AG08396 (cell line): ENCODE measurements at places on chromosomes 2 and 18.

DNA sequence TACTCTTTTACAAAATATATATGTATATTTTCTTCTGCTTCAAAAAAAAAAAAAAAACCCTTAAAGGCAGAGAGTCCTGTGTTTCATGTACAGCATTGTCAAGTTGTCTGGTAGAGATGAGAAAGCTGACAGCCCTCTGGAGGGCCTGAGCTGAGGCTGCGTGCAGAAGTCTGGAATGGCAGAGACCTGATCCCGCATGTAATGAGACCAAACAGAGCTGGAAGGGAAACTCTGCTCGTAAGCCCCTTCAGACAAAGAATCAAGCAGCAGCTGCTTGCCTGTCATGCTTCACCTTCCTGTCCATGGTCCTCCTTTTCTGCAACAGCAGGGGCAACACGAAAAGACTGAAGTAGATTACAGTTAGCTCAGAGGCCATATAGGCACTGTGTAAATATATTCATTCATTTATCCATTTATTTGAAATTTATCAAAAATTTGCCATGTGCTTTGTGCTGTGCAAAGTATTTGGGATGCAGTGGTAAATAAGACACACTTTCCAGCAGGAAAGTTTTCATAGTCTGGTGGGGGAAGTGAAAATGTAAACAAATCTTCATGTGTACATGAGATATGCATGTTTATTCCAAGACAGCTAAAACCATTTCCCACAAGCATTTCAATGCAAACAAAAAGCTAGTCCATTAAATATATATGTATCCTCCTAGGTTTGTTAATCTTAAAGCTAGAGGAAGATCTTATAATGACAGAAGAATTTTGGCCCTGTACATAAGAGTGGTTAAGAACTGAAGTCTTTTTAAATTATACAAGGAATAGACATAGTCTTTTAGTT lies 912.7 kb downstream of the CPS1 start:
- DNase-seq: no peak

DNA sequence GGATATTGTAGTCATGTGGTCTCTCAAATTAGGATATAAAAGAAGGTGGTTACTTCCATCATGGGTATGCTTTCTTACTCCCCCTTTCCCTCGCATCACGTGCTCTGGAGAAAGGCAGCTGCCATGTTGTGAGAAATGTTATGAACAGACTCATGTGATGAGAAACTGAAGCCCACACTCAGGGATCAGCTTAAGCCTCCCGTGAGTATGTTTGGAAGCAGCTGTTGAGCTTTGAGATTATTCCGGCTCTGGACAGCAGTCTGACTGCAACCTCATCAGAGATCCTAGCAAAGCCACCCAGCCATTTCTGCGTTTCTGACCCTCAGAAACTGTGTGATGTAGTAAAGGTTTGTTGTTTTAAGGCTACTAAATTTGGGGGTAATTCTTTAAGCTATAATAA lies 700.1 kb downstream of the ADCYAP1 start:
- DNase-seq: no peak

- peak; percentile 41 for DNase-seq
Observed at GRCh38 chr18:77132369-77133050, at the start of gene MBP. MBP (minus strand) TSS chr18:77132783; CDS start chr18:77105261, 27,522 bp downstream.

DNA sequence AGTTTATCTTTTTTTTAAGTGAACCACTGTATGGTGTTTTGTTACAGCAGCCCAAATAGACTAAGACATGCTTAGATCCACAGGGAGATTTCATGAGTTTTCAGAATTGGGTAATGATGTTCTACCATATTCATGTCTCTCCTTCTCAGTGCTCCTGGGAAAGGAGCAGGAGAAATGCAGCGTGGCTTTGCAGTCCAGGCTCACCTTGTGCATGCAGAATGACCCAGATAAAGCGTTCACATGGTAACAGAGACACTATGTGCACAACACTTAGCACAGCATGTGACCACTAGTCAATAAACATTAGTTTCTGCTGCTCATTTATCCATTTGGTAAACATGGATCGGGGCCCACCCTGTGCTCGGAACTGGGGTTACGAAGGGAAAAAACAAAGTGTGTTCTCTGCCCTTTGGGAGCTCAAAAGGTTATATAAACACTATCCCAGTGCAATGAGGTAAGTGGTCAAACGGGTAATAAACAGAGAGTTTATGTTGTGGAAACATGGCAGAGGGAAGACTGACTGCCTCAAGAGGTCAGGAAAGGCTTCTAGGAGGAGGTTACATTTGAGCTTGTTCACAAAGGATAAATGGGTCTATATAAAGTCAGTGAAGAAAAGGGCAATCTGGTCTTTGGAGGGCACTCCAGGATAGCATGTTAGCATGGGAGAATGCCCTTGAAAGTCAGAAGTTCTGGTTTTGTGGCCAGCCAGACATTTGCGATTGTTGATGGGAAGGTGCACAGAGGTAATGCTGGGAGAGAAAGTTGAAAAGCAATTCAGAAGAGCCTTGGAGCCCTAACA lies 299.2 kb downstream of the TDRD15 start:
- DNase-seq: no peak

- DNase-seq: no peak
Observed at GRCh38 chr2:241579281-241579680, 20.7 kb downstream of the BOK start.

DNA sequence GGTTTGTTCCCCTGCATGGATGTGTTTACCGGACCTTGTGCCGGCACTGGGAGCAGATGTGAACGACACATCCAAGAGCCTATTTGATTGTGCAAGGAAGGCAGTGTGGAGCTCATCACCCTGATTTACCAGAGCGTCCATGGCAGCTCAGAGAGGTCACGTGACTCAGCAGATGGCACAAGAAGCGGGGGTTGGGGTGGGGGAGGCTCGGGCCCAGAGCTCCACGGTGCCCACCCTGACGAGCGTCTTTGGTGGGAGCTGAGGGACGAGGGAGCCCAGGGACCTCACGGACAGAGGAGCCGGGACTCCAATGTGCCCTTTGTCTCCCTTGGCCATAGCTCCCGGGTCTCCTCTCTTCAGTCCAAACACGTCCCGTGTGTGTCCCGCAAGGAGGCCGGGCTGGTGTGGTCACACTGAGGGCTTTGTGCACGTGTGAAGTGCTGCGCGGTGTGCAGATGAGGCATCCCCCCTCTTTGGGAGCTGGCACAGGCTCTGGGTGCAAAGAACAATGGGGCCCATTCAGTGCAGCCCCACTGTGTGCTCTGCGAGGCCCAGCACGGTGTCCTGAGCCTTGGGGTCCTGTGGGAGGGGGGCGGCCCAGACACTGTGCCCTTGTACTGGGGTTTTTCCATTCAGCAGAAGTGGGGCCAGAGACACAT lies 15.5 kb downstream of the KCNIP3 start:
- no peak for DNase-seq

DNA sequence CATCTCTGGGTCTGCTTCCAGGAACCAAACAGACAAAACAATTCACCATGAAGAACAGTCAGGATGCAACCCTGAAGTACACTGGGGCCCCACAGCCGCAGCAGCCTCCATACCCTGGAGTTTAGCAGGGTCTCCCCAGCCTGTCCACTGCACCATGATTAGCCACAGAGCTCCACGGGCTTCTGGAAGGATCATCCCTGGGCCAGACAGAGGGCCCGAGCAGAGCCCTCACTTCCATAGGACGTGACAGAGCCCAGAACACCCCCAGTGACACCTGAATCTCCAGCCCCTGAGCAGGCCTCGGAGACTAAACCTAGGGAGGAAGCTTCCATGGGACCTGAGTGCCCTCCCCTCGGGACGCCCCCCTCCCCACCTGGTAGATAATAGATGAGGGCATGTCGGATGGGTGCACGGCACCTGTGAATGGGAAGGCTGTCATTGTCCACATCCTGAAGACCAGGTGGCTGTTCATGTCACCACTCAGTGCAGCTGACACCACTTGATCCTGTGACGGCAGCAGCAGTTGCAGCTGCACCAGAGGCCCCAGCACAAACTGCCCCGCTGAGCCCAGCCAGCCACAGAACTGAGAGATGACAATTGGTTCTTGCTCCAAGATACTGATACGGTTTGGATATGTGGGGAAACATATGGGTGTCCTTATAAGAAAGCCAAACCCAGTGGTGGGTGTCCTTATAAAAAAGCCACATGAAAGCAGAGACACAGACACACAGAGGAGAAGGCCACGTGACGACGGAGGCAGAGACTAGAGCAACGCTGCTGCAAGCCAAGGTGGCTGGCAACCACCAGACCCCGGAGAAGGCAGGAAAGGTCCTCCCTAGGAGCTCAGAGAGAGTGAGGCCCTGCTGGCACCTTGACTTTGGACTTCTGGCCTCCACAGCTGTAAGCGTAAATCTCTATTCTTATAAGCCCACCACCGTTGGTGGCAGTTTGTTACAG lies 23.2 kb downstream of the KIF1A start:
- DNase-seq: no peak

- no peak for DNase-seq
Observed at GRCh38 chr2:67446491-67446911, 49.4 kb downstream of the ETAA1 start.

GRCh38 chr2:2769481-2770431 lies 438.7 kb upstream of the MYT1L start:
- no peak for DNase-seq

- no peak for DNase-seq
Observed at GRCh38 chr18:45951016-45951714, 16.0 kb downstream of the EPG5 start.
